ENCODE measurements at places on chromosomes 2 and 18.

DNA sequence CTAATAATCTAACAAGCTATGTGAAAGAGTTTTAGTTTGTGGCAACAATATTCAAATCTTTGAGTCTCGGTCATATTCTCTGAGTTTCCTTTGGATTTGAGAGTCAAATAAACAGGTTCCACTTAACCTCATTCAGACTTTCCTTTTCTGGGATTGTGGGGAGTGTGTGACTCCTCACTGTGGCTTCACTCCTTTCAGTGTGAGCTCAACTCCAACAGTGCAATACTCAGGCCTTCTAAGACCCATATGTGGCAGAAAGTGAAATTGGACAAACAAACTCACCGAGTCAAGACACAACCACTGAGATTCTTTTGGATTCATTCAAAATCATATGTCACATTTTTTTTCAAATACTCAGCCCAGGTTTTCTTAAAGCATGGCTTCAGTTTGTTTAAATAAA lies 25.4 kb downstream of the SLC9A4 start:
- no peak for DNase-seq

GRCh38 chr2:158599609-158600008 lies 142.9 kb downstream of the PKP4 start:
- DNase-seq, result no peak

DNA sequence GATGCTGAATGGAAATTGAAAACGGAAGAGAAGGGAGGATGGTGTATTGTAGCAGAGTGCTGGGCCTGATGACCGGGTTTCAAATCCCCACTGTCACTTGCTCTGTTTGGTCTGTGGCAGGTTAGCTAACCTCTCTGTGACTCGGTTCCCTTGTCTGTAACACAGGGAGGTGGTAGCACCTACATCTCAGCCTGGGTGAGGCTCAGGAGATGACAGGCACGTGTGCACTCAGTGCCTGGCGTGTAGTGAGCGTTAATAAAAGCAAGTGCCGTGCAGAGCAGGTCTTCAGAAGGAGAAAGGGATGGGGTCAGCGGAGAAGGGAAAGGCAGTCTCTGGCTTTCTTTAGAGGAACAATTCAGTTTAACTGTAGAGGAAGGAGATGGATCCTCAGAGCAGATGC lies 125.5 kb upstream of the SMIM21 start:
- DNase-seq, result no peak

DNA sequence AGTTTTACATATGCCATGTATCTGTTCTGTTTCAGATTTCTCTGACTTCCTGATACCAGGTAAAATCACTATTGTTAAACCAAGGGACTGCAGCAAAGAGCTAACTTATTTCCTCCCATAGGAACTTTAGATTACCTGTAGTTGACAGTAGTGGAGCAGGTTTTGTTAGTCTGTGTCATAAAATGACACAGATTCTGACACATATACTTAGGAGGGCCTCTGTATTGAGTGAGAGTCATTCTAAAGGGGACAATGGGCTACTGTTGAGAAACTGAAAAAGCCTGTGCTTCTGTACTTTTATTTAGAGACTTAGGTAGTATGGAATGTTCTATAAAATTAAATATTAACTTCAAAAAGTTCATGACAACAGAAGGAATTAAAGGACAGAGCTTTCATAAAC lies 48.2 kb downstream of the KCMF1 start:
- no peak for DNase-seq

DNA sequence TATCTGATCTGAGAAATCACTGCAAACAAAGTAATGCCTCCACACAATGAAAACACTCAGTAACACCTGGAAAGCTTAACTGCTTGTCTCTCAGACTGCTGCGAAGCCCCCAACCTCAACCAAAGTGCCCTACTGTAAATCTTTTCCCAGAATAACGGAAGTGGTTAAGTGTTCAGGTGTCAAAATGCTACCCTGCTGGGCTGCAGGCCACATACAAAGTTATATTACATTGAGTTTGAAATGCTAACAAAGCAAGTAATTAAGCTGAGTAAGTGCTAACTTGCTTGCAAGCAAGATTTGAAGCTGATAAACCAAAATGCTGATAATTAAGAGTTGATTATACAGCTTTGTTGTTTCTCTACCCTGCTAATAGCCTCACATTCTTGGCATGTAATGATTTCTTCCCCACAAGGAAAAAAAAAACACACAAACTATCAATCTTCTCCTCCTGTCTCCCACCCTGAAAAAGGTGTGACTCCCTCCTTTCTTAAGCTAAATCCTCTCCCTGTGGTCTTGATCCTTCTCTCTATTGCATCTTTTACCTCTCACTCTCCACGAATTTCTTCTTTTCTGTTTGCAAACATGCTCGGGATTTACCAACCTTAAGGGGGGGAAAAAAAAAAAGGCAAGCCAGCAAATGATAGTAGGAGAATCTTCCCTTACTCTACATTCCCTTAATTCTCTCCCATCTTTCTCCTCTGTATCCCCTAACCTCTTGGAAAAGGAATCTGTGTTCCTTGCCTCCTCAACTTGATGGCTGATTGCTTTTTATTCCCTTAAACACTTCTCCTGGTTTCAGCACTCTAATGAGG lies 266.8 kb upstream of the SIX3 start:
- DNase-seq, result no peak

DNA sequence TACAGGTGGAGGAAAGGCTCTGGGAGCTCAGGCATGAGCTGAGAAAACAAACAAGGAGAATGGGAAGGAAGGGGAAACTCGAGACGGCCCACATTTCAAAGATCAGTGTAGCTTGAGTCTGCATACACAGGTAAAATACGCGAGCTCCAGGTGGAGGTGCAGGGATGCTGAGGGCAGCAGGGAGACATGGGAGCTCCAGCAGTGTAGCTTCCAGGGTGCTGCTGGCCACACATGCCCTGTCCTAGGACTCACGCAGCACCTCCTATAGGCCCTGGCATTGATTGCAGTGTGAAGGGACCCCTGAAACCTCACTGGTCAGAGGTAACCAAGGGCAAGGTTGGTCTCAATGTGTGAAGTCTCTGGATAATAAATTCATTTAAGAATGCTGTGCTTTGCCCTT lies 362.8 kb upstream of the HS6ST1 start:
- DNase-seq, result no peak

DNA sequence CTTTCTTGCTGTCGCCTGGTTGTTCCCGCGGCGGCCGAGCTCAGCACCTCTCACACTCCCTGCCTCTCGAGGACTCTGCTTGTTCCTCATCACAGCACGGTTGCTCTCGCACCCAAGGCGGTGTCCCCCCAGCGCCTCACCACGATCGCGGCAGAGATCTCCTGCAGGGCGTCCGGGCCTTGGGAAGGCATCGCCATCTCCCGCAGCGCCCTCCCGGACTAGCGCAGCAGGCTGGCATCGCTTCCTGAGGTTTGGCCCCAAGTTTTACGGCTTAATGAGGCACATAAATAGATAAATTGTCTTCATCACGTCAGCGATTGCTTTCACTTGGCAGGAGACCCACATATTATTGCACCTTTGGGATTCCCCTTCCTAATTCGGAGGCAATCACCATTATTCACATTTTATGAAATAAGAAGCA lies 125.4 kb downstream of the RGPD3 start:
- DNase-seq, result no peak

GRCh38 chr2:104871649-104871971 lies 17.7 kb downstream of the POU3F3 start:
- DNase-seq, result no peak

DNA sequence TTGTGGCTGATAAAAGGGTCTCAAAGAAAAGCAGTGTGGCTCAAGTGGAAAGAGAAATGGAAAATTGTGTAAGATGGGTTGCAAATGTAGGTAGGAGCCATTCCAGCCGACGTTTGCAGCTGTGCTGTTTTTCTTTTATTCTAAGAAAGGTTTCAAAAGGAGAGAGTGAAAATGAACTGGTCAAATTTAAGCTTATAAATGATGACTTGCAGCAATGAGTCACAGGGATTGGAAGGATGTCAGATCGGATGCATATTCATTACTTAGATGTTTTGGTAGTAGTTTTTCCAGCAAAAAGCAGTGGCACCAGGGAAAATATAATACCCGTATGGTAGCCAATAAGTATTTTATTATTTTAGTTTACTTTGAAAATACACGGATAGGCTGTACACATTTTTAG lies 79.1 kb downstream of the LRRTM4 start:
- DNase-seq, result no peak

GRCh38 chr2:239380831-239381708 lies 19.8 kb downstream of the HDAC4 start:
- no peak for DNase-seq

DNA sequence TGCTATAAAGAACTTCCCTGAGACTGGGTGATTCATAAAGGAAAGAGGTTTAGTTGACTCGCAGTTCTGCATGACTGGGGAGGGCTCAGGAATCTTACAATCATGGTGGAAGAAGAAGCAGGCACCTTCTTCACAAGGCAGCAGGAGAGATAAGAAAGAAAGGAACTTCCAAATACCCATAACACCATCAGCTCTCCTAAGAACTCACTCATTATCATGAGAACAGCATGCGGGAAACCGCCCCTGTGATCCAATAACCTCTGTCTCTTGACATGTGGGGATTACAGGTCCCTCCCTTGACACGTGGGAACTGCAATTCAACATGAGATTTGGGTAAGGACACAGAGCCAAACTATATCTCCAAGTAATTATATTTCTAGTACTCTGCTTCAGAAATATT lies 163.8 kb upstream of the CDH20 start:
- DNase-seq, result no peak

- no peak for DNase-seq
Observed at GRCh38 chr2:240962300-240963064, 35.9 kb upstream of the SNED1 start.

- DNase-seq, result no peak
Observed at GRCh38 chr2:38648107-38648761, 17.7 kb upstream of the GALM start.

- DNase-seq, result no peak
Observed at GRCh38 chr18:80196528-80197320, 50.6 kb downstream of the PARD6G start.

DNA sequence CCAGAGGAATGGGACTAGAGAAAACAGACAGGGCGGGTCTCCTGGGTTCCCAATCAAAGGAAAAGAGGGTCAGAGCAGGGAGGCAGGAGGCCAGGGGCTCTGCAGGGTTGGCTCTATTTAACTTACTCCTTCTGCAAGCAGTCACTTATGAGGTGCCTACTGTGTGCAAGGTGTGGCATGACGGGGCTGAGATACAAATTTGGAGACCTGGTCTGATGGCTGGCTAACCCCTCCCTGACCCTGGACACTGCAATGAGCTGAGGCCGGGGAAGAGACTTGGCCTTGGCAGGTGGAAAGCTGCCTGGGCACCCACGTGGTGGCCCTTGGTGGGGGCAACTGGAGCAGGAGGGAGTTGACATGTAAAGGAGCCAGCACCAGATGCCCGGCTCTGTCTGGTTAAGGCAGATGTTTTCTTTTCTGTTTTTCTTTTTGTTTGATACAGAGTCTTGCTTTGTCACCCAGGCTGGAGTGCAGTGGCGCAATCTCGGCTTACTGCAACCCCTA lies 148.5 kb upstream of the GATA6 start:
- DNase-seq, result no peak

GRCh38 chr18:63378919-63379638 lies 12.1 kb upstream of the KDSR start:
- no peak for DNase-seq

DNA sequence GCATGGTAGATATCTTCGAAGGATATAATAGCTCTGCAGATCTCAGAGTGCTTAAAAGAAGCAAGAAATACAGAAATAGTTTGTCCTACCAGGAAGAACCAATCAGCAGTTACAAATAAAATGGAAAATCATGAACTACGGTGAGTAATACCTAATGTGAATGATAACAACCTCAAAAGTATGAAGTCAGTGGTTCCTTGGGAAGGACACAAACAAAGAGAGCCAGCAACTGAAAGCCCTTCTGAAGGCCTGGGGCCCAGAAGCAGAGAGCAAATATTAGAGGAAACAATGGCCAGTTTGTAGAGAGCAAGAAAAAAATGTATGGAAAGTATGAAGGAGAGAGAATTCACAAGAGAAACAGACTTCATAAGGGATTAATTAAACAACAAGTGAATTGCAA lies 226.8 kb upstream of the CHST9 start:
- DNase-seq, result no peak

DNA sequence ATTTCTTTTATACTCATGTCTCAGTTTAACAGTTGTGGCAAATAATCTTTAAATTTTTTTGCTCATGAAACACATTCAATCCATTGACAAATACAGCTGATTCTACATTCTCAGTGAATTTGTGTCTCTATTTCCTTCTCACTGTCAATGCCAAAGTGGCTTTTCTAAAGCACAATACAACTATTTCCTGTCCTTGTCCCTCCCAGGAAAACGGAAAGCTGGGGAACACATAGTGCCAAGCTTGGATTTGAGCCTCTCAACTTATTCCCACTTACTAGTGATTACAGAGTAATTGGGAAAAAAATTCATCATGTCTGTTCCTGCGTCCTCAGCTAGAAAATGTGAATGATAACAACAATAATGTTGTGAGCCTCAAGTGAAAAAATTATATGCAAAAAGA lies 899.7 kb upstream of the CDH2 start:
- no peak for DNase-seq

DNA sequence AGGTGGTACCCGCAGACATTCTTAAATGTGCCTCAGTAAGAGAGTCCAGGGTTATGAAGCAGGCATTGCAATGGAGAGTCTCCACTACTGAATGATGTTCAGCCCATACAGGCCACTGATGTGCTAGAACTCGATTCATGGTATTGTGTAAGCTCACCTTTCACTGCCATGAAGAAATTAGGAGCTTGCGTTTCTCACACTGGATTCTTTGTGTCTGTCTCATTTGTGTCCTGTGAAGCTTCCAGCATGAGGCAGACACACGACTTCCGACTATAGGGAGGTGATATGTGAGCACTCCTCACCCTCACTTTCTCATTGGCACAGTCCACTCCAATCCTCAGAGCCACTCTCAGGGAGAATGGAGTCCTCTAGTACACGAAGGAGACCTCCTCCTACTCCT lies 677.4 kb upstream of the RAB6C start:
- DNase-seq, result no peak

GRCh38 chr2:196376984-196377877 lies 205.9 kb upstream of the STK17B start:
- no peak for DNase-seq

- DNase-seq, result no peak
Observed at GRCh38 chr18:75350512-75350839, 77.0 kb downstream of the SMIM21 start.

- DNase-seq, result no peak
Observed at GRCh38 chr18:48613589-48614404, 75.0 kb downstream of the CTIF start.

DNA sequence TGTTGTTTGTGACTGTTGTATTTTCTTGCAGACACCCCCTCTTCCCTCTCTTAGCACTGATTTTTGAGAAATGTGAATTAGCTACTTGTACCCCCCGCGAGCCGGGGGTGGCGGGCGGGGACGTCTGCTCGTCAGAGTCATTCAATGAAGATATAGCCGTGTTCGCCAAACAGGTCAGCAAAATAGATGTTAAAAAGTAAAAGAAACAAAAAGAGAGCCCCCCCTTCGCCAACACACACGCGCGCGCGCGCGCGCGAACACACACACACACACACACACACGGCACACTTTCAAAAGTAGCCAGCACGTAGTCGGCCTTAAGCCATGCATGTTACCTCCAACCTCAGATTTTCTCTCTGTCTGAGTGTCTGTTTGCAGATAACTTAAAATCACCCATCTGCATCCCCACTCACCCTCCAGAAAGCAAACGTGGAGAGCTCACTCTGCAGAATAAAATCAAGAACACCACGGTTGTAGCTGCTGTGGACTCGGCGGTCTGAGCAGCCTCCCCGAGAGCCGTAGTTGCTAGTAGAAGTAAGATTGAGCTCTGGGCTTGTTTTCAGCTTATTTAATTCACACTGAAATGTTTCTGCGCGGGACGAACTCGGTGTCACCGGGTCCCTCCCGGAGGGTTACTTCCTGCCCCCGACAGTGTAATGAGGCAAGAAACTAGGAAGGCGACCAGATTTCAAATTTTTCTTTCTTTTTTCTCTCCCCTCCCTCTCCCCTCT lies 5.1 kb downstream of the MEIS1 start:
- no peak for DNase-seq
